ENCODE measurements at places on chromosomes 13 and 19.

- DNase-seq, result no peak
Measured at GRCh38 chr19:5436106-5436947, 18.9 kb upstream of the ZNRF4 start.

DNA sequence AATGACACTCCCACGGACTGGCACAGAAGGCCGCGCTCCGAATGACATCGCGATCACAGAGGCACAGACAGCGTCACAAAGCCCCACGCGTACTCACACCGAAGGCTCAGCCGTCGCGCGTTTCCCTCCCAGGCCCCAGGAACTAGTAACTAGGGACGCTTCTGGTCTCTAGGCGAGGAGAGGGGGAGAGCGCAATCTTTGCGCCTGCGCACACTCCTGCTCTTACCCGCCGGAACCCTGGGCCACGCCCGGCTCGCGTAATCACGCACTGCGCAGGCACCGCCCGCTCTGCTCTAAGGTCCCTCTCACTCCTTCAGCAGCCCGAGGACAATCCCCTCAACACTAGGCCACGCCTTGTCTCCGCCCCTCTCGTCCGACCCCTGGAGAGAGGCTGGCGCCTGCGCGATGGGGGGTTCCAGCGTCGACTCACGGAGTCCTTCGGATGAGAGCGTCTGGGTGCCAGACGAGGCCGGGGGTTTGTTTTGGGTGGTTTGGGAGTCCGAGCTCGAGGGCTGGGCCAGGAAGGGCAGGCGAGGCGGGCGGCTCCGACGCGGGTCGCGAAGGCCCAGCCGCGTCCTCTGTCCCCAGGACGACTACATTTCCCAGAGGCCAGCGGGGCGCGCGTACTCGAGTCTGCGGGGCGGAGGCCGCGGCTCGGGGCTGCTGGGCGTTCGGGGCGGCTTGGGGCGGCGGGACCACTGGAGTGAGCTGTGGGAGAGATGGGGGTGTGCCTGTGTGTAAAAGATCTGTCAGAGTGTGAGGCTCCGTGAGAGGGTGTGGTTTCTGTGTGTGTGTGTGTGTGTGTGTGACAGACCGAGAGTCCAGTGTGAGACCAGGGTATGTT lies at the start of gene ZNF471:
TSS of gene ZNF471 (plus strand) at position 410 of the 844 bp plus-strand sequence. CDS start 3,717 bp downstream, outside the sequence.
- peak; percentile 90 for DNase-seq

- no peak for DNase-seq
Measured at GRCh38 chr13:98252931-98253470, 75.9 kb upstream of the RNF113B start.

GRCh38 chr19:18418483-18419194 lies 559 bp upstream of the SSBP4 start:
- DNase-seq, result no peak

DNA sequence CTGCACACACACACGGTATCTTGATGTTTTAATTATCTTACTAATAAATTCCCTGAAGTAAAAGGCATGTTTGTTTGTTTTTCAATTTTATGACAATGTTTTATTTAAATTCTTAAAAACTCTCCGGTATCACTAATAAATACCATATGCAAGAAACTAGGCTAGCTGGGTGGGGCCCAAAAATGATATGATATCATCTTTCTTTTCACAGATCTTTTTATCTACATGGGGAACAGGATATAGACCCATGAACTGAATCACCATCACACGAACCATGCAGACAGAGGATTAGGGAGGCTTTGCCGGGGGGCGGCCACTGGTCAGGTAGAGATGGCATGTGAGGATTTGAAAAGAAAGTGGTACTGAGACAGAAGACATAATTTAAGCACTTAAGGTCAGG lies 266.4 kb downstream of the ENOX1 start:
- DNase-seq, result no peak

DNA sequence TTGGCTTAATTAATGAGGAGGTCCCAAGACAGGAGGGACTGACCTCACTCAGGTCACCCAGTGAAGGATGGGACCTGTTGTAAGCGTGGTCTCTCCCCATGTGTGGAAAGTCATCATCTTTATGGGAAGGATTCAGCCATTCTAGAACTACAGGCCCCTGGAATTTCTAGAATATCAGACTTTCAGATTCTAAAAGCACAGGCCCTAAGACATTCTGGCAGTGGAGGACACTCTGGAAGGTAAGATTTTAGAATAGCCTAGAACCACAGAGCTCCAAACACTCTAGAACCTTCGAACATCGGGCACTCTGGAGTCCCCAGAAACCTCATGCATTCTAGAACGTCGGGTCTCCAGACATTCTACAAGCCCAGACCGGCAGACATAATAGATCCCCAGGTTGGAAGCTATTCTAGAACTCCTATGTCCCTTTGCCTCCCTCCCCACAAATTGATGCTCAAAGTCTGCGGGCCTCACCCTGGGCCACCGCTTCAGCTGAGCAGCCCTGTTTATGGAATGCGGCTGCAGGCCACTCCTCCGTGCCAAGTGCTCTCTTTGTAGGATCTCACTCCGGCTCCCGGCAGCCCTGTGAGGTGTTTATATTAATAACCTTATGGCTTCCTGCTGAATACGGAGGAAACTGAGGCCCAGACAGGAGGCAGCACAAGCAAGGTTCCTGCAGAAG lies 1.9 kb upstream of the KLK15 start:
- DNase-seq, result no peak

GRCh38 chr13:101412076-101412475 lies 4.2 kb downstream of the NALCN start:
- no peak for DNase-seq

GRCh38 chr19:19223060-19223459 lies 11.3 kb downstream of the NCAN start:
- DNase-seq, result no peak

DNA sequence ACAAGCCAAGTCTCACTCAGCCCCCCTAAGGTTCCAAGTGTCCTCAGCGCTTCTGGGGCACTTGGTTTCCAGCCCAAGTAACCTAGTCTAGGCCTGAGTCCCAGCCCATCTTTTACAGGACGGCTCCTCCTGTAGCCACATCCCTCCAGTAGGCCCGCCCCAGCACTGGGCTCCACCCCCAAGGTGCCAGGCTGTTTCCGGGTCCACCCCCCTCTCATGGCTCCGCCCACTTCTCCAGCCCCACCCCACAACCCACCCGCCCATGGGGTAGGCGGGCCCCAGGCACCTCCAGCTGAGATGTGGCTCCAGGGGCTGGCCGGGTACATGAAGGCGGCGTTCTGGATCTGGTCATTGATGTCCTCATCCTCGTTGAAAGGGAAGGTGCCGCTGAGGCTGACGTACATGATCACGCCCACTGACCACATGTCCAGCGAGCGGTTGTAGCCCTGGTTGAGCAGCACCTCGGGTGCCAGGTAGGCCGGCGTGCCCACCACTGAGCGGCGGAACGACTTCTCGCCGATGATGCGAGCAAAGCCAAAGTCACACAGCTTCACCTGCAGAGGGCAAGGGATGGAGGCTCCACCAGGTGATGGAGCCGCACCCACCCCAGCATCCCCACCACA lies 17.2 kb upstream of the DACT3 start:
- DNase-seq, result no peak

GRCh38 chr19:49389406-49389805 lies 1.4 kb downstream of the KASH5 start:
- DNase-seq, result no peak

DNA sequence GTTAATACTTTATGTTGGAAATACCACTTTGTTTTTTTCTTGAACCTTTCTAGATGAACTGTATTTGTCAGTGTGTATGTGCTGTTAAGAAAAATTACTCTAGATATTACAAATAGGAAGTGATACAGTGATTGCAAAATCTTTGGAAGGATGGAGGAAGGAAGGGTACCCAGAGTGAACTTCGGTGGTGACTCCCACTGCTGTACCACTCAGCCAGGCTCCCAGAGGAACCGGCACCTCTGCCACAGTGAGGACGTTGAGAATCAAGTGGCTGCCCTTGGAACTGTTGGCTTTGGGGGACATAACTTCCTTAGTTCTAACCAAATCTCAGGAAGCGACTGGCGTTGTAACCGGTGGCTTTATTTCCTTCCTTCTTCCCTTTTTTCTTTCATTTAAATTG lies 184.7 kb downstream of the PCCA start:
- no peak for DNase-seq

DNA sequence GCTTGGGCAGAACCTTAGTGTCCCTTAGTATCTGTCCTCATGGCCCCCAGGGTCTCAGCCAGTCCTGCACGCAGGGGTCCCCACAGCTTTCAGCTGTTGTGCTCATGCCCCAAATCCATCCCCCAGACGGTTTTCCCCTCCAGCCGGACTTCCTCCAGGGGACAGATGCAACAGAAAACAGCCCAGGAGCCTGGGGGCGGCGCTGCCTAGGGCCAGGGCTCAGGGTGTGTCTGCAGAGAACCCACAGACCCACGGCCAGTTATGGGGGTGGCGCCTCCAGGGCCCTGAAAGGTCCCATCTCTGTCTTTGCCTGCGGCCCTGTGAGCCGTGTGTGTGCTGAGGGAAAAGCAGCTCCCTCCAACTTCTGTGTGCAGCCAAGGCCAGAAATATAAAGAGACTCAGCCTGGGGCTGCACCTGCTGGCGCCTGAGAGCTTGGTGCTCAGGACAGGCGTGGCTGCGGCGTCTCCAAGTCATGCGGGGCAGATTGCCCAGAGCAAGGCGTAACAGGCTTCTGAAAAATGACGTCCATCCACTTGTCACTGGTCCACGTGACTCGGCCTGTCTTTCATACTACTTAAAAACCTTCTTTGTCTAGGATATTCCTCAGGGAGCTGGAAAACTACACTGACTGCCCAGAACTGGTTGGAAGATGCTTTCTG lies 22.1 kb upstream of the F7 start:
- DNase-seq, result peak; percentile 20

DNA sequence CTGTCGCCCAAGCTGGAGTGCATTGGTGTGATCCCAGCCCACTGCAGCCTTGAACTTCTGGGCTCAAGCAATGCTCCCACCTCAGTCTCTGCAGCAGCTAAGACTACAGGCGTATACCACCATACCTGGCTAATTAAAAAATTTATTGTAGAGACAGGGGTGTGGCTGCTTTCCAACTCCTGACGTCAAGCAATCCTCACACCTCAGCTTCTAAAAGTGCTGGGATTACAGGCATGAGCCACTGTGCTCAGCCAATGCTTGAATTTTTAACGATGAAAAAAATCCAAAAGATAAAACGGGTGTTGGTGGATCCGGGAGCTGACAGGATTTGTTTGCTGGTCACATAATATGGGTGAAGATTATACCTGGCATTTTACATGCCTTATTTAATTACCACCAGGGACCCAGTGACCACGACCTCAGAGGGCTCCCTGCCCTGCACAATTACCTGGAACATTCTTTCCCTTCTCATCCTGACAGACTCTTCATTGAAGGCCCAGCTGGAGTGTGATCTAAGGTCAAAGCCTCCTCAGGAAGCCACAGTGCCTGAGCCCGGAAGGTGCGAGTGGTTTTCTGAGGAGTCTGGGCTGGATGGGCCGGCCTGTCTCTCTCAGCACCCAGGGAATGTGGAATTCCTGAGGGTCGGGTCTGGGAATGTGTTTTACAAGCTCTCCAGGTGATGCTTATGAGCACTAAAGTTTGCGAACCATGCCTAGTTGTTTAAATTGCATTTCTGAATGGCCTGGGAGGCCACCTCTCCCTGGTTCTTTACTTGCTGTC lies 193.3 kb downstream of the USP12 start:
- DNase-seq, result no peak

DNA sequence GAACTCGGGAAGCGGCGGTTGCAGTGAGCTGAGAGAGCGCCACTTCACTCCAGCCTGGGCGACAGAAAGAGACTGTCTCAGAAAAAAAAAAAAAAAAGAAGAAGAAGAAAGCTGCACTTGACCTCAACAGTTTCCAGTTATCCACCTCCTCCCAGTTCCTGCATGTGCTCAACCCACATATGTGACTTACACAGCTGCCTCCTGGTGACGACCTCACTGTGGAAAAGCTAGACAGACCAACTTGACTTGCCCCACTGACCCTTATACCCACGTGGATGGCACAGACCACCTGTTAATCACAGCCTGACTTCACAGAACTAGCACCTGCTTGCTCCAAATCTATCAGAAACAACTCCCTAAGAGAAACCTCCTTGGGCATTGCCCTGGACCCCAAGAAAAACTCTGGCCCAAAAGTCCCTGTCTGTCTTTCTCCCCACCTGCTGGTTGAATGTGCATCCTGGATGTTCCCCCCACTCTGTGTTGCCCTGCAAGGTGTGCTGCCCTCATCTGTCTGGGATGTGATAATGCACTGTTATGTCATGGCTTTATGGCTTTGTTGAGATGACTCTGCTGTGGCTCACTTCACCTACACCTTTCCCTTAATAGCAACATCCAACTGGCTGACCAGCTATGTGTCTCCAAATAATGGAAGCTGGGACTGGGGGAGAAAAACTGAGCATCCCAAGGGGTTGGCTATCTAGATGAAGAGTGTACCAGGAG lies 2.8 kb downstream of the ZNF20 start:
- DNase-seq, result no peak

- DNase-seq, result no peak
Measured at GRCh38 chr19:46192992-46193650, 36.4 kb upstream of the IGFL1 start.

- DNase-seq, result no peak
Measured at GRCh38 chr19:42099336-42099925, 23.5 kb downstream of the ZNF574 start.

- DNase-seq, result no peak
Measured at GRCh38 chr19:39052846-39053245, 20.5 kb upstream of the FBXO27 start.

- DNase-seq, result no peak
Measured at GRCh38 chr13:44293908-44294735, 79.5 kb upstream of the SERP2 start.

DNA sequence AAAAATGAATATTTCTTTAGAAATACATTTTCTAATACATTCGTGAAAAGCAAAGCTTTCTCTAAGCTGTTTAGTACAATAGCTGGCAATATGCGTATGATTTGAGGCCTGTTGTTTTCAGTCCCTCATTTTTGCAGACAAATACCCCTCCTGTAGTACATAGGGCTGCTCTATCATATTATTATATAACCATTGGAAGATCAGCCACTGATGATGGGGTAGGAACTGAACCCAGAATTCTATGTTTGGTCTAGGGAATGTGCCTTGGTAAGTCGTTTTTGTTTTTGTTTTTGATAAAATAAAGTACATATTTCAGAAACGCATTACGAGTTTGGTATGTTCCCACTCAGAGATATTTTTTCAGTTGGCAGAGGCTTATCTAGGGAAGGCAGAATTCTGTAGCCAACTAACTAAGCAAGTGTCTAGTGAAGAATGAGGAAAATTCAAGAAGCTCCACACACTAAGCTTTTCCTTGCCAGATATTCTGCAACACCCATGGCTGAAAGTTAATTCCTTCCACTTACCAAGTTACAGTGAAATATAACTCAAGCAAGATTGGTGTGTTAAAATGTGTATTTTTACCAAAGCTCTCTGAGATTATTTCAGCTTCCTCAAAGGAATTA lies 656.9 kb upstream of the MIR17HG start:
- no peak for DNase-seq

- DNase-seq, result no peak
Measured at GRCh38 chr19:11942843-11943108, 17.9 kb downstream of the ZNF700 start.

DNA sequence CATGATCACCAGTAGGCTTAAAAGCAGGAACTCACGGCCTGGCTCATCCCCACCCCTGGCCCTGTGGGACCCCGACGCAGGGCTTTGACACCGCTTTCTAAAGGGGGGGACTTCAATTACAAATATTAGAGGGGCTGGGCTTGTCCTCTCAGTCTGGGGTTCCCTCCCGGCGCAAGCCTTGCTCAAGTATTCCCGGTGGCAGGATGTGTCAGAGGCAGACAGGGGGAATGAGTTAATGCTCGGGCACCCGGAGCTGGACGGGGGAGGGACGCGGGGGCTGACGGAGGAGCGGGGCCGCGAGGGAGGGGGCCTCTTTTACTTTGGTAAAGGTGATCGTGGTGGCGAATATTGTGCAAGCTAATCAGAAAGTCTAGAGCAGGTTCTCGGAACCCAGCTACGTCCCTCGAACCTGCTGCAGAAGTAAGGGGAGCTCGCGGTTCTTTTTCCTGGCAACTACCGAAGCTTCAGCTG lies 1.1 kb downstream of the FGF14 start:
- no peak for DNase-seq

All from epithelial cell of prostate (primary cell).